ENCODE measurements at places on chromosomes 2 and 18.

DNA sequence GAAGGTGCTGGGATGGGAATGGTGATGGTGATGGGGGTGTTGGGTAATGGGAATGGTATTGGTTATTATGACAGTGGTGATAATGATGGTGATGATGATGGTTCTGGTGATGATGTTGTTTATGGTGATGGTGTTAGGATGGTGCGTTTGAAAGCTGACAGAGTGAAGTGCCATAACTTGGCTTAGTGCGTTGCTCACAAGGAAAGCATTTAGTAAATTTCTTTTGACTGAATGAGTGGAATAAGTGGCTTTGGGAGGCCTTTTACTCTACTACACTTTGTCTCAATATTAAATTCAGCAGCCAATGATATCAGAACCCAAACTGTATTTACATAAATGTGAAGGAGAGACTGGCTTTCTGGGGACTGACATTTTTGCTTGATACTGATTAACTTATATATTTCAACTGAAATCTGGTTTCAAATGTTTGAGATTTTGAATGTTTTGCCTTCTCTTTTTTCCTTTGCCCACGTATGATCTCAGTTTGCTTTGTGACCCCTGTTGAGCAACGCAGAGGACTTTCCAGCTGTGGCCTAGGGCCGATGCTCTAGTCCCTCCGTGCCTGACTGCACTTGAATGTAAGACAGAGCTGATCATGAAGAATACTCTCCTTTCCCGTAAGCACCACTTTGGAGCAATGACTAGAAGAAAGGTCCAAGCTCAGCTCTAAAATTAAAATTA is 128.5 kb upstream of the SH3BP4 start:
- DNase-seq: no peak

DNA sequence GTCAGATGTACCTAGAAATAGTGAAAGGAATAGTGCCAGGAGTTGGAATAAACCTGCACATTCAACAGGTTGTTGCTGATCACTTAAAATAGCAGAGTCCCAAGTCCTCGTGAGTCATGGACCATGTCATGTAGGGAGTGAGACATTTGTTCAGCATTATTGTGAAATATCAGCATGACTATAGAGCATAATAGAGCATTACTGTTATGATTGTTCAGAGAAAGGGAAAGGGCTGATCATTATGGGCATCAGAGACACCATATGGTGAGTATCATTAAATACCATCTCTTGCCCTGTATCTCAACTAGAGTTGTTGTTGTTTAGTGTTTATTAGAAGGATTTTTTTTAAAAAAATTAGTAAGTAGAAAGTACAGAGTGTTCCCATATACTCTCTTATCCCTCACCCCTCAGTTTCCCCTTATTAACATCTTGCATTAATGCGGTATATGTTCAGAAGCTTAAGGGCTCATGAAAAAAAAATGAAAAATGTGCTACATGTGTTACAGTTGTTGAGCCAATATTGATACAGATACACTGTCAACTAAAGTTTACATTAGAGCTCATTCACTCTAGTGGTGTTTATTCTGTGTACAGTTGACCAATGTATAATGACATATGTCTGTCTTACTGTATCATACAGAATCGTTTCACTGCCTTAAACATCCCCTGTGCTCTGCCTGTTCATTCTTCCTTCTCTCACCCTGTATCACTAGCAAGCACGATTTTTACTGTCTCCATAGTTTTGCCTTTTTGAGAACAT is 5.7 kb downstream of the ELAC1 start:
- DNase-seq: no peak

- DNase-seq: no peak
Observed at GRCh38 chr18:79526468-79527460, 131.0 kb downstream of the NFATC1 start.

DNA sequence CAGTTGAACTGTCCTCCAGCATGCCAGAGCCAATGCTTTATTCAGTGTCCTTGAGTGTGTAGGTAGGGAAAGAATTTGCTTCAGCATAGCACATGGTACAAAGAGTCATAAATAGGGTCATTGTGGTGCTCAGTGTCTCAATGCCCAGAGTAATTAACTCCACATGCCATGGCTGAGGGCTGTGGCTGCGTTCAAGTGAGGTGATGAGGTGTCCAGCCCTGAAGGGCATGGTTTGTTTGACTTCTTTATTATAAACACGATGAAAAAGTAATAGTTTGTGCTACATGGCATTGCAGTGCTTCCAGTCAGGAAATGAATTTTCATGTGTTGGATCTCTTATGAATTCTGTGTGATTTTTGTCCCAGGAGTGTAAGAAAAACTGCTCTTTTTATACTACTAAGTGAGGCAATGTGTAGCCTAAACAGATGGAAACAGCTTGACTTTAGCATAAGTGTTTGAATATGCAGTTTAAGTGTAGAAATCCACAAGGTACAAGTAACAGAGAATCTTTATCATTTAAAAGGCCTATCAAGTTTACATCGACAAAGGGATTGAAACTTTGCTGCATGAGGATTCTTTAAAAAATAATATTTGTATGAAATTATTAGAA is 507.9 kb upstream of the CDH2 start:
- no peak for DNase-seq

DNA sequence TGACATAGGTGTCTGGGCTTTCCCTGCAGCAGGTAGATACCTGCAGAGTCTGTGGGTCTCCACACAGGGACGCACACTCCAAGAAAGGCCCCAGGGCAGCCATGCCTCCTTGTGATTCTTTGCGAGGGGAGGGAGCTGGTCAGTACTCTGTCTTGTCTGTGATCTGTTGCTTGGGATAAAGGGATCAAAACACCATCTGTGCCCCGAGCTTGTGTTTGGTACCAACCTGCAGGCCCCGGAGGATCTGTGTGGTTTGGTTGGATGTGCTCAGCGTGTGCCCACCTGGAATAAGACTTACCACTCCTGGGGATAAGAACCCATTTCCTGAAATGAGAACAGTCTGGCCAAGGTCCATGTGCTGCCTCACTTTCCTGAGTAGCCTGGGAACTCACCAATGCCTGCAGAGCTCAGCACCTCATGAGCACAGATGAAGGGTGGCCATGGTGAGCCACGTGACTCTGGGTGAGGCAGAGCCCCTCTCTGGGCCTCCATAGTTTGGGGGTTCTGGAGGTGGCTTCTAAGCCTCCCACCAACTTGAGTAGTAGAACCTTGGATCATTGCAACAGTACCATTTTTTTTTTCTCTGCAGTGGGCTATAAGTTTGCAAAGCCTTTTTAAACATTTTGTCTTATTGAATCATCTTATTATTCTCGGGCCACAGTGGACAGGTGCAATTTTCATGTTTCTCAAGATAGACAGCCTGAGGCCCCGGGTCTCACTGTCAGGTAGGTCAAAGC is 134.8 kb downstream of the DDX1 start:
- no peak for DNase-seq

DNA sequence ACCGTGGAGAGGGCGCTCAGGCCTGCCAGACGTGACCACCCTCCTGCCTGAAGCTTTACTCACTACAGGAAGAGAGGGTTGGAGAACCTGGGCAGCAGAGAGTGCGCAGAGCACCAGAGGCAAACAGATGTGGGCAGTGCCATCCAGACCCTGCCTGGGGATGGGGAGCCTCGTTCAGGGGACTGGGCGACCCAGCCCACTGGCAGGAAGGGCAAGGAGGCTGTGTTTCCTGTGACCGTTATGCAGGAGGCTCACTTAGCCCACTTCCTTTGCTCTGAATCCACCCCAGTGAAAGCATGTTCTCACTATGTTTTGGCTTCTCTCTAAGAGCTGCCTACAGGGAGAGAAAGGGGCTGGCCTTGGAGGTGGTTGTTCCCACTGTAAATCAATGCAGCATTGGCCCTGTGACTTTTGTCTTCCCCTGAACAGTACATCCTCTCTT is 23.0 kb upstream of the ACKR3 start:
- peak; percentile 97 for DNase-seq

DNA sequence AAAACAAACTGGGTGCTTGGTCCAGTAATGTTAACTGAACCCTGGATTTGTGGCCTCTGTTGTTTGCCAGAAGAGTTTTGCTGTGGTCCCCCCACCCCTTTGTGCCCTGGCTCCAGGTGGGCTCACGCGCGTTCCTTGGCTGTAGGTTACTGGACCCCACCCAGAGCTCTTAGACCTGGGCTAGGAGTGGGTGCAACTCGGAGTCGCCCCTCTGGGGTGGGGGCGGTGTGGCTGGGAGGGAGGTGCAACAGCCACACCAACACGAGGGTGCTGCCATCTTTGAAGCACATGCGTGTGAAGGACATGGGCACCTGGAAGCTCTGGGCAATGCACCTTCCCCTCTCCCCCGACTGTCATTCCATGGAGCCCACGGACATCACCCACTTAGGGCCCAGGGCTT is 92.7 kb downstream of the USP40 start:
- DNase-seq: no peak

DNA sequence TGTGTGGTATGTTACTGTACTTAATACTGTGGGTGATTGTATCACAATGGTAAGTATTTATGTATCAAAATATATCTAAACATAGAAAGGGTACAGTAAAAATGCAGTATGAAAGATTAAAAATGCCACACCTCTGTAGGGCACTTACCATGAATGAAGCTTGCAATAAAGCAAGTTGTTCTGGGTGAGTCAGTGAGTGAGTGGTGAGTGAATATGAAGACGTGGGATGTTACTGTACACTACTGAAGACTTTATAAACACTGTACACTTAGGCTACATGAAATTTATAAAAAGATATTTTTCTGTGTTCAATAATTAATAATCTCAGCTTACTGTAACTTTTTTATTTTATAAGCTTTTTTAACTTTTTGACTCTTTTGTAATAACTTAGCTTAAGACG is 1162.4 kb upstream of the NRXN1 start:
- no peak for DNase-seq

DNA sequence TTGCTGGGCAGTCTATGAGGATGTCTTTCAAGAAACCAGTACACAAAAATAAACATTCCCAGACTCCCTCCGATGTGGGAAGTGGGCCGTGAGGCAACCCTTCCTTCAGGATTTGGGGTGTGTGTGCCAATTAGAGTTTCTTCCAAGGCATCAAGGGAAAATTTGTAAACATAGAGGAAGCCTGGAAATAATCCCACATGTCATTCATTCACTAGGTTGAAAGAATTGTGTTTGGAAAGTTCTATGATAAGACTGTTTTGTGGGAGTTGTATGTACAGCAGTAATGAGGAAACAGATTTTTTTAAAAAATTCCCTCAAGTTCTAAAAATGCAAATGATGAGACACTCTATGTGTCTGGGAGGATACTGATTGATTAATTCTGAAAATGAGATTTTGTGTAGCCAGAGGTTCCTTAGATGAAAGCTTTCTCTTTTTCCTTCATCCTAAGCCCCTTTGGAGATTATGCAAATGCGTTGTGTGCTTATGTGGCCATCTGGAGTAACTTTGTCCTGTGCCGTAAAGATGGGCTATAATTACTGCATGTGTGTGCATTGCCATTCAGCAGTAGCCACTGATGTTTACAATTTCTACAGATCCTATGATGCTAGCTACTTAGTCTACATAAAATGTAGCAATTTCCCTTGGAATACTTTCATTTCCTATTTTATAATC is 107.8 kb upstream of the TPO start:
- no peak for DNase-seq

- no peak for DNase-seq
Observed at GRCh38 chr2:113876503-113877387, 13.1 kb upstream of the ACTR3 start.

DNA sequence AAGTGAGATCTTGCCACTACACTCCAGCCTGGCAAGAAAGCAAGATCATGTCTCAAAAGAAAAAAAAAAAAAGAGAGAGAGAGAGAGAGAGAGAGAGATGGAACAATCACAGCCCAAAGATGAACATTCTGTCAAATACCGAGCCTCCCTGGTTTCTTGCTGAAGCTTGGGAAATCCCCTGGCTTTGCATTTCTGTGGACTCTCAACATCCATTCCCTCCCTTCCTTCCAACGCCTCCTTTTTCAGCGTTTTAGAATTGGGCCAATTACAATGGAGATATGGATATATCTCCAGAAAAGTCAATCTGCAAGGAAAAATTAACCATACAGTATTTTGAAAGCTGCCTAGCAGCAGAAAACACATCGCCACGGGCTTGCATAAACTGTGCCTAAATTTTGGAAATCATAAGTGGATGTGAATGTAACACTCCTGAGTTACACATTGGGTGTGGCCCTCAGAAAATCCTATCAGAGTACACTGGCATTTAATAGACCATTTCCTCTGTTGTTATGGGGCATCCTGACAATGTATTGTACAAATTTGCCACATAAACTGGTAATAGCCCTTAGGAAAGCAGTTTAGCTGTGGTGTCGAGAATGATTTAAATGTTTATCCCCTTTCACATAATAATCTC is 67.2 kb upstream of the PHLPP1 start:
- no peak for DNase-seq

DNA sequence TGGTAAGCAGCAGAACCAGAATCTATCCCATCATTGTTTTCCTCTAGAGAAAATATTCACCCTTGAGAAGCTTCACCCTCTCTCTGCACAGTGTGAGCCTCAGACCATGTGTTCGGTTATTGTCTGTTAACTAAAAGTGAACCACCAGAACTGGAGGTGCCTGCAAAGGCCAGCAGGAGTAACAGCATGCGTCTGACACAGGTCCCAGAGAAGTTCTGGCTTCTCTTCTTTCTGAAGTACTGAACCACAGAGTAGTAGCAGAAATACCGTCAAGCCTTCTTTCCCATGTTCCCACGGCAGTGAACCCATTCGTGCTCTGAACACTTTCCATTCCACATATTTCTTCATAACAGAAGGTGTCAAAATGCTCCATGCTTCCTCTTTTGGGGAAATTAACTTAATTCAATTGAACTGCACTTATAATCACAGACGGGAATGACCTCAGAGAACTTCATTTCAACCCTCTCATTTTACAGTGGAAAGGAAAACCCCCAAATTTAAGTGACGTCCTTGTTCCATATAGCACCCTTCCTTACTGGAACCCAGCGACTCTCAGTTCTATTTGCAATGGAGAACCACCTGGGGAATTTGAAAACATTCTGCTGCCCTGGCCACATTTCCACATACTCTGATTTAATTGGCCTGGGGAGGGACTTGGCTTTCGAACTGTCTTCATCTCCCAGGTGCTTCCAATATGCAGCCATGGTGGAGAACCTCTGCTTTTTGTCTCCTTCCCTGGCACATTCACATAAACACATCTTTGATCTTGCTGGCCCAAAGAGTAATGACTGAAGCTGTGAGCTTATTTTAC is 519.1 kb downstream of the RNF144A start:
- DNase-seq: no peak

DNA sequence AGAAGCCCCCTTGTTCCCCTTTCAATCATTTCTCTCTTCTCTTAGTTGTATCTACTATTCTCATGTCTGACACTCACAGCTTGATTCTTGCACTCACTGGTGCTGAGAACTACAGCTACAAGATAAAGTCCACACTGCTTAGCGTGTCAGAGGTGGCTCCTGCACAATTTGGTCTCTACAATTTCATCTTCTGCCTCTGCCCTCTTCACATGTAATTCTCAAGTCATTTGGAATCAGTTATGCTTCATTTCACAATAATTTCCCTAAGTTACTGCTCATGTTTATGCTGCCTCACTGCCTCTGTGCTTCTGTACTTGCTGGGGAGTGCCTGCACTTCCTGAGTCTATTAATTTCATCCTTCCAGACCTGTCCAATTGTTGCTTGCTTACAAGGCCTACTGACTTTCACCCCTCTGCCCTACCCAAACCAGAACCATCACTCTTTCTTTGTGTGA is 11.6 kb upstream of the NAB1 start:
- DNase-seq: no peak

All from common myeloid progenitor, CD34-positive (primary cell).